ENCODE measurements at places on chromosomes 16 and 17.

- no peak for DNase-seq
Observed at GRCh38 chr17:69949973-69950695, 124.9 kb upstream of the KCNJ16 start.

DNA sequence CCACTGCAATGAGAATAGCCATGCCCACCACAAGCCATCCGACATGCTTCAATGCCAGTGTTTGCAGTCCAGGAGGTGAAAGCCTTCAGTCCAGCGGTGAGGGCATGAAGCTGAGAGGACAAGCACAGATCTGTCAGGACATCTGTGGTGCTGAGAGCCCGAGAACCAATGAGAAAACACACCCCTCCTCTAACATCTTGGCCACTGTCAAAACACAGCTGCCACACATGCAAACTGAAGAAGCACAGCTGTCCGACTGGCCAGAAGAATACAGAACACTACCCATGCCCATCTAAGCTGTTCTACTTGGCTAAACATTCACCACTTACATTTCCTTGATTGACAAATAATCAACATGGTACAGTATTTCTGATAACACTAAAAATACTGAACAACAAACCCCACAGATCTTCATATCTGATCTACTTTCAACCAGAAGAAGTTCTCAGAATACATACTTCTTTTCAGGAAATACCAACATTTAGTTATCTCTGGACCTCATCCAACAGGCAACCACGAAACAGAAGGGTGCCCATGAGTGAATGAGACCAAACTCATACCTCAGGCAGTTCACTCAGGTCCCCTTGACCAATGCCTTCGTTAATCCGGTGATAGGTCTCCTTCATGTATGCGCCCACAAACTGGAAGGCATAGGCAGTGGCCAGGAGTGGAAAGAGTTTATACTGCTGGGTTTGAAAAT is 10.2 kb upstream of the FBF1 start:
- DNase-seq = peak; percentile 44

- no peak for DNase-seq
Observed at GRCh38 chr17:61662741-61663140, 71.7 kb upstream of the NACA2 start.

- DNase-seq = no peak
Observed at GRCh38 chr16:85447693-85448313, 165.3 kb upstream of the GSE1 start.

DNA sequence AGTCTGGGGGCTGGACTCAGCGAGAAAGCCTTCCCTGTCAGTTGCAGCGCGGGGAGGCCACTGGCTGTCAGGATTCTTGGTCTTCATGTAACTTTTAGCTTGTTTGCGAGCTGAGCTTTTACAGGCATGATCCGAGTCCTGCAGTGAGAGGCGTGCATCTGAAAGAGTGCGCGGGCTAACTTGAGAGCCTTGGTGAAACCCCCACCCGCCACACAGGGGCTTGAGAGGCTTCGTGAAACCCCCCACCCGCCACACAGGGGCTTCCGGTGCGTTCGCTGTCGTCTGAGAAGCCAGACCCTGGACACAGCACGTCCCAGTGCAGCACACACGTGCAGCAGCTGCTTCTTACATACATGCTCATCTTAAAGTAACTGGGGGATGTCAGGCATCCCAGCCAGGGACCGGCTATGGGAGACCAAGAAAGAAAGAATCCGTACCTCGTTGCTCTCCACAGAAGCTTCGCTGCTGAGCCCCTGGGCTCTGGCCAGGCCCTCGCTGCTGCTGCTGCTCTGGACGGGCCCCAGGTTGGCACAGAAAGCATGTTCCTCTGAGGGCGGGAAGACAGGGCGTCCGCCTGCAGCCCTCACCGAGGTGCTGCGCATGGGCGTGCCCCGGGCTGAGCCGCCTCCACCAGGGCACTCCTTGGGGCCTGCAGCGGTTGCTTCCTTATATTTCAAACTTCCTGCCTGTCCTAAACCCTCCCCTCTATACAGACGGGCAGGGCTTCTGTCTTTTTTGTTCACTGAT is 7.8 kb downstream of the NUDT16L1 start:
- DNase-seq = no peak

DNA sequence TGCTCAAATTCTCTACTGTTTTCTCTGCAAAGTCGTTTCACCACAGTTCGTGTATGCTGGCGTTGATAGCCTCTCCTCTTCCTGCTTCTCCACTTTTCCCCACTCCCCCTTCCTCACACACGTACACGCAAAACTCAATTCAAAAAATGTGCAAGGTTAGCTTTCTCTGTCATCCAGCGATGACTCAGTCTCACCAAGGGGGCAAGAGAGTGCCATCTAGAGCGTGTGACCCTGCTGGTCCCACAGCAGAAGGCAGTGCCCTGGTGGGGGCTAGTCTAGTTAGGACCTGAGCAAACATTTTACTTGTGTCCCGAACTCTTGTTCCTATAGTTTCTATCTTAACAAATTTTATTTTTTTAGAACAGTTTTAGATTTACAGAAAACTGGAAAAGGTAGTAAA is 121.2 kb upstream of the CHMP6 start:
- no peak for DNase-seq

GRCh38 chr16:2042171-2042985 is 5.3 kb downstream of the NTHL1 start:
- no peak for DNase-seq

DNA sequence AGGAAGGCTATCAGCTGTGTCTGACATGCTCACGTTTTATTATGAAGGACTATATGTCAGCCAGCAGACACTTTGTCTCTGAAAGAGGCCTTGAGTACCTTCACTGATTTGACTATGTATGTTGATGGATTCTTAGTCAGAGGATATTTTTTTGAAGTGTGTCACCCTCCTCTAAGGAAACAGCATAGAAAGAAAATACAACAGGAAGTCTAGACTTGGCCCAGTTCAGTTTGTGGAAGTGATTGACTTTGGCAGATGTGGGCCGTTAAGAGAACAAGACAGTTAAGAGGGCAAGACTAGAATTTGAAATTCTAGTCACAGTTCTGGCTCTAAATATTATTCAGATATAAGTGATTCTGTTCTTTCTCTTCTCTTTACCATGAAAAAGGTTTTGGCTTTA is 471.5 kb downstream of the CDH8 start:
- DNase-seq = no peak
